CD8-positive, alpha-beta memory T cell (primary cell): ENCODE measurements at places on chromosomes 6 and 20. TPM values are rescaled to one million over a fixed set of nuclear protein-coding genes. Genes with fewer than 3 reads are reported as not detected.

GRCh38 chr6:13046084-13046483 is 282.3 kb downstream of the TBC1D7 start:
- no peaks in the 10 kb centered on the region for H3K36me3 ChIP-seq
- no peaks in the 10 kb centered on the region for H3K4me1 ChIP-seq
- H3K27ac ChIP-seq = no peak overlapping the region
- H3K4me3 ChIP-seq = no peak overlapping the region
- DNase-seq = no peak
- no peaks in the 10 kb centered on the region for H3K27me3 ChIP-seq

DNA sequence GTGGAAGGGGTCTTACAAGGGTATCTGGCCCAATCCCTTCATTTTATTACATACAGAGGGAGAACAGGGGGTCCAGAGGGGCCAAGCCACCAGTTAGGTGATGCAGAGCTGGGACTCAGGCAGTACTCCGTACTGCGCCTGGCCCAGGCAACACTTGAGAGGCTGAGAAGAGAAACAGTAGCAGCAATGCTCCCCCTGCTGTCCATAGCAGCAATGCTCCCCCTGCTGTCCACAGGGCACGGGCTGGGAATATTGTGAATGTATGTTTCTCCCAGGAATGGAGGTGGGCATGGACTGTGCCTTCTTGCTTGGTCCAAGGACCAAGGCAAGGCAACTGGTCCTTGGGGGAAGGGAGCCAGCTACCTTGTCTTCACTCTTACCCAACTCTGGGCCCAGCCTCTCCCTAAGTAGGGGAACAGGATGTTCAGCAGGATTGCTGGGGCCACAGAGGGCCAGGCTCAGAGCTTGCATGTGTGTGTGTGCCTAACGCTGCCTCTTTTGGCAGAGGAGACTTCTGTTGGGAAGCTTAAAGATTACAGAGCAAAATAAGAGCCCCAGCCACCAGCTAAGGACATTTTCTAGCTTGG is 14.8 kb upstream of the FAM83C start:
- H3K36me3 ChIP-seq = no peaks in the 10 kb centered on the region
- DNase-seq = no peak
- no peak overlapping the region for H3K27ac ChIP-seq
- H3K4me3 ChIP-seq = no peak overlapping the region

The RRAGD gene
- total RNA-seq = 7.3 TPM

The TPD52L1 gene
- not detected for total RNA-seq

DNA sequence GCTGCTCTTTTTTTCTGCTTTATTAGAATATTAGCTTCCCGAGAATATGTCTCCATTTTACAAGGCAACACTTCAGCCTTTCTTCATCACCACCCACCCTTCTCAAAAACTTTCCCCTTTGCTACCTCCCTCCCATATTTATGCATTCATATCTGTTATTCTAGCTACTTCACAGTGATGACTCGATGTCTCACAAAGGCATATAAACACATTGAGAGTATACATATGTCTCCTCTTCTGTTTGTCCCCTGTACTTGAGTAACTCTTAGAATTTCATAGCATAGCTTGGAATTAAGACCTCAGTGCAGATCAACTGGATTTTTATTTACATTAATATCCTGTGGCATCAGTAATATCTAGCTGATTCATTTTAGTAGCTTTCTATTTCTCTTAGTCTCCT is 6.5 kb downstream of the RNF144B start:
- H3K27ac ChIP-seq = no peak overlapping the region
- no peak overlapping the region for H3K4me3 ChIP-seq
- DNase-seq = no peak
- H3K4me1 ChIP-seq = peaks cover 5% of the 10 kb centered on the region
- H3K36me3 ChIP-seq = no peaks in the 10 kb centered on the region

- no peaks in the 10 kb centered on the region for H3K27me3 ChIP-seq
- H3K36me3 ChIP-seq = no peaks in the 10 kb centered on the region
- no peaks in the 10 kb centered on the region for H3K4me1 ChIP-seq
- no peak overlapping the region for H3K27ac ChIP-seq
- no peak for DNase-seq
- H3K4me3 ChIP-seq = no peak overlapping the region
These were observed 32.3 kb downstream of the MOXD1 start for GRCh38 chr6:132368916-132369481.

GRCh38 chr6:144652292-144652891 is 367.3 kb downstream of the UTRN start:
- H3K36me3 ChIP-seq = no peaks in the 10 kb centered on the region
- no peaks in the 10 kb centered on the region for H3K27me3 ChIP-seq
- peaks cover 14% of the 10 kb centered on the region for H3K4me1 ChIP-seq
- no peak overlapping the region for H3K27ac ChIP-seq

DNA sequence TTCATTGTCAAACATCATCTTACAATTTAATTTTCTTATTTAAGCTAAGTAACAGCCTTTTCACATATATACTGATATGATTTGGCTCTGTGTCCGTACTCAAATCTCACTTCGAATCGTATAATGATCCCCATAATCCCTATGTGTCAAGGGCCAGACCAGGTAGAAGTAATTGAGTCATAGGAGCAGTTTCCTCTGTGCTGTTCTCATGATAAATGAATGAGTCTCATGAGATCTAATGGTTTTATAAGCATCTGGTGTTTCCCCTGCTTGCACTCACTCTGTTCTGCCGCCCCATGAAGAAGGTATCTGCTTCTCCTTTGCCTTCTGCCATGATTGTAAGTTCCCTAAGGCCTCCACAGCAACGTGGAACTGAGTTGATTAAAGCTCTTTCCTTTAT is 25.1 kb upstream of the CMTR1 start:
- H3K27ac ChIP-seq = no peak overlapping the region
- no peaks in the 10 kb centered on the region for H3K27me3 ChIP-seq
- no peak overlapping the region for H3K4me3 ChIP-seq
- DNase-seq = no peak

The SLC18B1 gene
- total RNA-seq = 7.3 TPM

DNA sequence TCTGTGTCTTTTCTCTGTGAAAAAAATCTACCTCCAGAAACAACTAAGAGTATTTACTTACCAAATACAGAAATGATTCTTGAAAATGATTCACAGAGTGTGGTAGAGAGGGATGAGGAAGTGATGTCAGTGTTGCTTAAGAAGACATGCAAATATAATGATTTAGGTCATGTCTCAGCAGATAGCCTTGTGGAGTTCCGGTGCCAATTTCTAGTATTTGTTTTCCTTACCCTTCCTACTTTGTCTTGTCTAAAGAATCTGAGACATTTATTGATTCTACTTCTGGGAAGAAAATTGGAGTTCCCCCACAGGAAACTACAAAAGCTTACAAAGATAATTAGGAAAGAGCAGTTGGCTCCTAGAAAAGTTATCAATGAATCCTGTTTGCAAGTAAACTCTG is 68.8 kb downstream of the GJA1 start:
- H3K27me3 ChIP-seq = no peaks in the 10 kb centered on the region
- H3K4me3 ChIP-seq = no peak overlapping the region
- H3K4me1 ChIP-seq = no peaks in the 10 kb centered on the region
- H3K27ac ChIP-seq = no peak overlapping the region
- no peaks in the 10 kb centered on the region for H3K36me3 ChIP-seq
- DNase-seq = no peak

- H3K27ac ChIP-seq = no peak overlapping the region
- no peaks in the 10 kb centered on the region for H3K4me1 ChIP-seq
- H3K36me3 ChIP-seq = no peaks in the 10 kb centered on the region
These were observed 1303.5 kb upstream of the CITED2 start for GRCh38 chr6:140677781-140678528.

GRCh38 chr6:72936766-72937559 is 288.3 kb downstream of the KHDC1L start:
- no peak overlapping the region for H3K27ac ChIP-seq
- no peak for DNase-seq
- H3K36me3 ChIP-seq = no peaks in the 10 kb centered on the region

The COL12A1 gene
- not detected for total RNA-seq

DNA sequence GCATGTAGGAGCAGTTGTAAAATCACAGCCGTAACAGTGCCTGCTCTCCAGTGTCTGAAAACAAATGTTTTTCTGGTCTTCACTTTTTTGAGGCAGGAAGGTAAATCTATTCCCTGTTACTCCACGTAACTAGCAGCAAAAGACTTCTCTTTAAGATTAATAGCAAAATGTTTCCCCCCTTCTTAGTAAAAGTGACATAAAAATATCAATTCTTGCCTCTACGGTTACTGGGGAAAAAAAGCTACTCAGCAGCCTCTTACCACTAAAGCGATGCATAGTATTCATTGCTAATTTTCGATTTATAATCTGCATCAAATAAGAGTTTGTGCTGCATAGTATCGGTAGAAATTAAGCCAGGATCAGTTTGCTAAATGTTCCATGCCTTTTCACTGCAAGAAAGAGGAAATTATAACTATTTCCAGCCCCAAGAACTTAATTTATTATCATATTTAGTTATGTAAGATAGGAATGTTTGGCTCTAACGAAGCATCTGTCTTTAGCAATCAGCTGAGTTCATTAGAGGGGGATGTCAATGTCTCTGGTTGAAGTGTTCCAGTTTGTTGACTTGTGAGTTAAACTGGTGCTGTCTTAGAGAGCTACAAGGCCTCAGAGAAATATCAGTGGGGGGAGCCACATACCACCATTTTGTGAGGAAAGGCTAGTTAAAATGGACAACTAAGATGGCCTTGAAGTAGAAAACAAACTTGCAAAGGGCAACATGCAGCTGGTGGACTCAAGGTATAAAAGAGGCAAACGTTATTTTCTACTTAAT is 617 bp upstream of the TSPYL1 start:
- H3K4me3 ChIP-seq = peak overlapping the region; percentile 90
- no peaks in the 10 kb centered on the region for H3K27me3 ChIP-seq
- peaks cover 48% of the 10 kb centered on the region for H3K4me1 ChIP-seq
- peaks cover 12% of the 10 kb centered on the region for H3K36me3 ChIP-seq
- H3K27ac ChIP-seq = peak overlapping the region; percentile 100

The TRAPPC3L gene
- not detected for total RNA-seq

The MAPK13 gene
- total RNA-seq = 75.7 TPM

GRCh38 chr6:71028236-71028876 is 71.5 kb upstream of the B3GAT2 start:
- no peak for DNase-seq
- no peak overlapping the region for H3K27ac ChIP-seq

The OR5V1 gene
- total RNA-seq = not detected

The PTK7 gene
- 1.6 TPM for total RNA-seq

GRCh38 chr20:17972121-17972520 is 3.3 kb downstream of the MGME1 start:
- DNase-seq = no peak
- peak overlapping the region; percentile 90 for H3K27ac ChIP-seq
- no peak overlapping the region for H3K4me3 ChIP-seq
- H3K4me1 ChIP-seq = peaks cover 34% of the 10 kb centered on the region
- H3K27me3 ChIP-seq = no peaks in the 10 kb centered on the region

DNA sequence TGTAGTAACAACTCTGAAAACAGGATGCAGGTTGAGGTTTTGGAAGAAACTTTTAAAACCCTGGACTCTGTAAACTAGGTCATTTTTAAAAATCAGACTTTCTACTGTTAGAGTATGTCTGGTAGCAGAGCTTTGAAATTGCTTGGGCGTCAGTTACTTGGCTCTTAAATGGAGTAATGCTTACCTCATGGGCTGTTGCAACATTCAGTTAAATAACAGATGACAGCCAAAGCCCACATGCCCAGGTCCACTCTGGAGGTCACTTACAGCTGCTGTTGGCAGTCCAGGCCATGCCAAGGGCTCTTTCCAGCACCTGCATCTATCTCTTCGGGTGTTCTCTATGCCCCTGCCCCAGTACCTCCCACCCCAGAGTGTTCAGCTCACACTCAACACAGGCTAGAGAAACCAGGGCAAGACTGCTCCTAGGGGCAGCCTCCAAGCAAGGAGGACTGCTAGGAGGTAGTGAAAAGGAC is 96.4 kb downstream of the BANF2 start:
- no peak overlapping the region for H3K4me3 ChIP-seq
- H3K27me3 ChIP-seq = no peaks in the 10 kb centered on the region
- H3K4me1 ChIP-seq = no peaks in the 10 kb centered on the region
- H3K36me3 ChIP-seq = no peaks in the 10 kb centered on the region

- no peaks in the 10 kb centered on the region for H3K36me3 ChIP-seq
- no peaks in the 10 kb centered on the region for H3K27me3 ChIP-seq
- no peak overlapping the region for H3K4me3 ChIP-seq
- H3K27ac ChIP-seq = no peak overlapping the region
- no peaks in the 10 kb centered on the region for H3K4me1 ChIP-seq
- DNase-seq = no peak
These were observed 618.0 kb downstream of the PRKN start for GRCh38 chr6:162109480-162110050.

- no peak for DNase-seq
- no peaks in the 10 kb centered on the region for H3K4me1 ChIP-seq
- no peak overlapping the region for H3K4me3 ChIP-seq
- H3K27me3 ChIP-seq = no peaks in the 10 kb centered on the region
- H3K27ac ChIP-seq = no peak overlapping the region
These were observed 188.8 kb downstream of the EDN1 start for GRCh38 chr6:12478921-12479320.

- DNase-seq = no peak
- peak overlapping the region; percentile 85 for H3K4me3 ChIP-seq
- H3K4me1 ChIP-seq = peaks cover 43% of the 10 kb centered on the region
- H3K27ac ChIP-seq = peak overlapping the region; percentile 71
- H3K27me3 ChIP-seq = no peaks in the 10 kb centered on the region
These were observed 881 bp upstream of the MCM3 start for GRCh38 chr6:52285177-52286068.

DNA sequence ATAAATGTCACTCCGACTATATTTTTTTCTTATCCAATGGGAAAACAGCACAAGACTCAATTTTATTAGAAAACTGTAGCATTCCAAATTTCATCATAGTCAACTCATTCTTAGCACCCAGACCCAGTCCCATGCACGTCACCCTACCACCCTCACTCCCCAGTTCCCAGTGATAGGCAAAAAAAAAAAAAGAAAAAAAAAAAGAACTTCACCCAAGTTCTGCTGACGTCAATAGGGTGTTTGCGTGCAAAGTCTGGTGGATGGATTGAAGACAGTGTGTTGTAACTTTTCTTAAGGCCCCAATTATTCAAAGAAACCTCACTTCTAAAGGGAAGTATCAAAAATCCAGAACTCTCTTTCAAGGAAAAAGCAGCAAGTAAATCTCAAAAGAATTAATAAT is 213.9 kb upstream of the PRDM1 start:
- DNase-seq = no peak
- H3K27ac ChIP-seq = no peak overlapping the region
- no peaks in the 10 kb centered on the region for H3K36me3 ChIP-seq
- no peaks in the 10 kb centered on the region for H3K4me1 ChIP-seq
- H3K27me3 ChIP-seq = no peaks in the 10 kb centered on the region

GRCh38 chr6:10995114-10995707 is 48.9 kb downstream of the ELOVL2 start:
- H3K4me3 ChIP-seq = no peak overlapping the region
- no peaks in the 10 kb centered on the region for H3K4me1 ChIP-seq
- H3K27ac ChIP-seq = no peak overlapping the region
- DNase-seq = no peak
- H3K27me3 ChIP-seq = no peaks in the 10 kb centered on the region
